ENCODE measurements at places on chromosomes 12 and 14. TPM values are rescaled to one million over a fixed set of nuclear protein-coding genes. Genes with fewer than 3 reads are reported as not detected.
A peak's percentile ranks its signal among the peaks of the same experiment; 100 is the strongest.

DNA sequence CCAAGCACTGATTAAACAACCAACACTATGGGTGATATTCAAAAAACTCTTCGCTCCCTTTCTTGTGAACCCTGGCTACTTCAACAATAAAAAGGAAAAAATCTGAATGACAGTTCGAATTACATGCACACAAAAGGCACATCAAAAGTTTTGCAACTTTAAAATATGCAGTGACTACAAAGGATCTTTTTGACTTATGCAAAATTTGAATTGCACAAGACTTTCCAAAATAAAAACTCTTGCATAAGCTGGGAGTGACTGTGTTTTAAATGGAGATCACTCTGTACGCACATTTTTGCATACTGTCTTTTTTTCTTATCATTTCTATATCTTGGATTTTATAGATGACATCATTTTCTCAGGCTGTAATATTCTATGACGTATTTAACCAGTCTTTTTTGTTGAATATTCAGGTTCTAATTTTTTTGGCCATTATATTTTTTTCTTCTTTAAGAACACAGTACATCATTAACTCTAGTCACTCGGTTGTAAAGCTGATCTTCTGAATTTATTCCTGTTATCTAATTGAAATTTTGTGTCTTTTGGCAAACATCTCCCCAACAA is 667.6 kb upstream of the TBX3 start:
- DNase-seq = no peak

- no peak for DNase-seq
These were observed 328.1 kb downstream of the ALG10 start for GRCh38 chr12:34350092-34351041.

DNA sequence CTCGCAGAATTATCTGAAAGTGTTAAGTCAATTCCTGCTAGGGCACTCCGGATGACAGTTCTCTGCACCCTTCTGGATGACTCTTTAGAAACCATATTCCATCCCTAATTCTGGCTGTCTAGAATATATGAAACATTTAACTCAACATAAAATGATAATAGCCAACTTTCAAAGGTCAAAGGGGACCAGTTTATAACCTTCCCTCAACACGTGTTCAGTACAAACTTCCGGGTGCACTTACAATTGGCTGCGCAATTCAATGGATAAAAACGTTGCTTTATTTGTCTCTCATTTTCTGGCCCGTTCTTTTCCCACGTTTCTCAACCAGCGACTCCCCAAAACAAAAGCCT is 1.3 kb downstream of the SBNO1 start:
- DNase-seq = no peak

DNA sequence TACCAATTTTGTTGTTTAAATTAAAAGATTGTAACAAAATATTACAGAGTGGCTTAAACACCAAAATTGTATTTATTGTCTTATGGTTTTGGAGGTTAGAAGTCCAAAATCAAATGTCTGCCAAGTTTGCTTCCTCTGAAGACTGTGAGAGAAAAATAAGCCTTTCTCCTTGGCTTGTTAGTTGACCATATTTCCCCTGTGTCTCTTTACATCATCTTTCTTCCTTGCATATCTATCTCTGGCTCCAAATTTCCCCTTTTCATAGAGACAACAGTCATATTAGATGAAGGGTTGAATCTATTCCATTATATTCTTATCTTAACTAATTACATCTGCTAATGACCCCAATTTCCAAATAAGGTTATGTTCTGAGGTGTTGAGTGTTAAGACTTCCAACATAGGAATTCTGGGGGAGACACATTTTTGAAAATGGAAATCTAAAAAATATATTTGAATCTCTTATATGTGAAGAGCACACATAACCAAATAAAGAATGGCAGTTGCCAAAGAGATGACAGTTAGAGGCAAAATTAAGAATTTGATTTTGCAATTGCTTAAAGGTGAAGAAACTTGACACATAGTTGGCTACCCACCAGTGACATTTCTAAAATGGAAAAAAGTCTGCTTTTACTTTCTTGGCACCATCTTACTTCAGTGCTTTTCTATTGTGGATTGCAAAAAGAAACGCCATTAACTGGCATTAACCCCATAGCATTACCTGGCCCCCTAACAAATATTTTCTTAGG is 407.2 kb downstream of the FSCB start:
- DNase-seq = no peak

- DNase-seq = no peak
These were observed 19.5 kb downstream of the WSCD2 start for GRCh38 chr12:108148521-108149074.

DNA sequence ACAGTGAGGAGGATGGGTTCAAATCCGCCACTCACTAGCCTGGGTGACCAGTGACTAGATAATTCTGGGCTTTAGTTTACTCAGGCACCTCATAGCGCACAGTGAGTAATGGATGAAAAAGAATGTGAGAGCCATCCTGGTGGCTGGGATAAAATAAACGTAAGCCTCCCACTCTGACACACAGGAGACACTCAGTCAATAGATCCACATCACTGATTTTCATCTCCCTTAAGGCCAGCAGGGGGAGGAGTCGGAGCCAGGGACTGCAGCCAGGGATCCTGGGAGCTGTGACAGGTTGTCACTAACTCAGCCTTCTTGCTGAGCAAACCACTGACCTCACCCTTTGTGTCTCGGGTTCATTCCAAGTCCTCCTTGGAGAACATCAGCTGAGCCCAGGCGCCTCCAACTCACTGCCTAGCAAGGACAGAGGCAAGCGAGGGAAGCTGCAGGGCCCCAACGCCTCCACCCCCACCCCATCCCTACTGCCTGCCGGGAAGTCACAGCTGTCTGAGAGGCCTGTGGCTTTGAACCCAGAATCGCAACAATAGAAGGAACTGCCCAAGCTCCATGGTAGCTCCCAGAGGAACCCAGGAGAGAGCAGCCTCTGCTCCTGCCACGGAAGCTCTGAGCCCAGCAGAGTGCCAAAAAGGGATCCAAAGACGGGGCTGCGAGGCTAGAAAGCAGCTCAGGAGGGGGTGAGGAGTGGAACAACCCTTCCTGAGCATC is 30.7 kb downstream of the PXN start:
- DNase-seq = peak; percentile 86

The FZD10 gene
- 0.05 TPM for total RNA-seq
